ENCODE measurements at places on chromosomes 5 and 9.

GRCh38 chr5:16784843-16785791, 151.0 kb downstream of the MYO10 start:
- peak; percentile 60 for DNase-seq

GRCh38 chr5:171520300-171521174, 101.1 kb downstream of the FGF18 start:
- no peak for DNase-seq

- DNase-seq = no peak
Observed at GRCh38 chr9:130194378-130194932, 22.3 kb downstream of the NCS1 start.

DNA sequence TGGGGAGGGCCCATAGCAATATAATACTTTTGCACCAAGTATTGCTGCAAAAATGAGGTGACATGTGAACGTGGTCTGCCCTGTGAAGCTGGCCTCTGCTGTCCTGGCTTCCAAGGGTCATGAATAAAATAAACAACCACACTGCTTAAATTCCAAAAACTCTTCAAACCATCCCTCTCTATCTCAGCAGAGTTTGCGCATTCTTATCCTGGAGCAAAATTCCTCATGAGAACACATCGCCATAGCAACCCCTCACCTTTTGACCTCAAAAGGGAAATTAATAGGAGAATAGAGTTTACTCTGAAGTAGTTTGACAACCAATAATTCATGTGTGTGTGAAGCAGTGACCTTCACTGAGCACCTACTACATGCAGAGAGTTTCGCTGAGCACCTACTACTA, 342.9 kb downstream of the SPOCK1 start:
- DNase-seq = no peak

- DNase-seq = no peak
Observed at GRCh38 chr9:75644649-75645048, 245.8 kb upstream of the PCSK5 start.

- DNase-seq = no peak
Observed at GRCh38 chr9:38337706-38338264, 54.7 kb upstream of the ALDH1B1 start.

DNA sequence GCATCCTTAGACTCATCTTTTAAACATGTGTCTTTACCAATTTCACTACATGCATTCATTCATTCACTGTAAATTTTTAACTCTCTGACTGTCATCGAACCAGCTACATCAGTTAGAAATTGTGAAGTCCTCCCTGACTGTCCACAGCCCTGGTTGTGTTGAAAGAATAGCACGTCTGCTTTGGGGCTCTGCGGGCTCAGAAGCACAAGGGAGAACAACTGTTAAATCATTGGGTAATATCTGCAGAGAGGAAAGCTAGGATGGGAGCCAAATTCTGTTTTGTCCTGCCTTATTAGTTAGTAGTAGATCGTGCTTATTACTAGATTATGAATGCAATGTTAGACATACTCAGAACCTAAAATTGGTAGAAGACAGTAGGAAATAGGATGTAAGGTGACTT, 26.3 kb upstream of the FAM120AOS start:
- DNase-seq = no peak

DNA sequence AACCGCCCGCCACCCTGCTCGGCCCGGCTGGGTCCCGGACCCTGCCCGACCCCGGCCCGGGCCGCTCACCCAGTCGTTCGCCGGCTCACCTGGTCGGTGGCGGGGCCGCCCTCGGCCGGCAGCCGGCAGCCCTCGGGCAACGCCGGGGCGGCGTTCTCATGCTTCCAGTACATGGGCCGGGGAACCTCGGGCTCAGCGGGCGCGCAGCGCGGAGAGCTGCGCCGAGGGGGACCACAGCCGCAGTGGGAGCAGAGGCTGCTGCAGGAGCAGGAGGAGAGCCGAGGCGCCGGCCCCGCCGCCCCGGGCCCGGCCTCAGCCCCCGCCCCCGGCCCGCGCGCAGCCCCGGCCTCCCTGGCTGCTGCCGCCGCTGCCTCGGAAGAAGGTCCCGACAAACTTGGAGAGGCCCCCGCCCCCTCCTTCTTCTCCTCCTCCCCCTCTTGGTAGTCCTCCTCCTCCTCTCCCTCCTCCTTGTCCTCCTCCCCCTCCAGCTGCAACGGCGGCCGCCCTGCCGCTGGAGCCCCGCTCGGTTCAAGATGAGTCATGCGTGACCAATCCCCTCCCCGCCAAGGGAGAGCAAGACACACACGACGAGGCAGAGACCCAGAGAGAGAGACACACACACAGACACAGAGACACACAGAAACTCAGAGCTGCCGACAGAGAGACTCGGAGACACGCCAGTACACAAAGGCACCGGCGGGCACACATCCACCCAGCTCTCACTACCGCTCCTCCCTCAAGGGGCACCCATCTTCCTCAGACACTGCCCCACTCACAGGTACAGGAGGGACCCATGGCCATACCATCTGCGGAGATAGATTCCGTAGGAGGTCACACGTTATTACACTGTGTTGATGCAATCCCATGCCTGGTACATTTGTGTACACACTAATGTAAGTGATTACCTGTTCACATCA, at the start of gene LHX6:
LHX6 (minus strand) TSS at position 390 of the 917 bp plus-strand sequence; CDS start at position 173, 217 bp downstream.
- DNase-seq = no peak

- no peak for DNase-seq
Observed at GRCh38 chr9:110261632-110262031, 5.3 kb upstream of the TXN start.

DNA sequence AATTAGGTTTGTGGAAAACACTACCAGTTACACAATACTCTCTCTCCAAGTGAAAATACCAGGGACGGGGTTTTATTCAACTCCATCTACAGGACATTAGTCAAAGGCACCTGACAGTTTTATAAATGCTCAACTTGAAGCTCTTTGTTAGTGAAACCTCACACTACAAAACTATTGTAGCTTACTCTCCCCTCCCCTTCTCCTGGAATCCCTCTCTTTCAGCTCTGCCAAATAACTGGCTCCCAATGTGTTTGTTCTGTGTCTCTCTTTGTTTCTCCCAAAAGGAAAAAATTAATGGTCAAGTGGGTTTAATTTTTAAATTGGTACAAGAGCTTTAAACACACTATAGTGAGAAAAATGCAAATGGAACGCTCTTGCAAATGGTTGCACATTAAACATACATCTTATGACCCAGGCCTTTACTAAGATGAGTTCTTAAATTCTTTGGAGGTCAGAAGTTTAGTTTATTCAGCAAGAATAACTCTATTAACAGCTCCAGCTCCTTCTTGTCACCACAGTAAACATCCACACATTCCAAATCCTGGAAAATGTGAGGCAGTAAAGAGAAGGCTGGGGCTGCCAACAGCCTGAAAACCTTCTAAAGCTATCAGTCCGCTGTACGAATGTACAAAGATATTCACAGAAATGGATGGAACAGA, 48.4 kb downstream of the ZNF608 start:
- no peak for DNase-seq

GRCh38 chr9:98356326-98356725, 100.9 kb upstream of the TBC1D2 start:
- DNase-seq = no peak

DNA sequence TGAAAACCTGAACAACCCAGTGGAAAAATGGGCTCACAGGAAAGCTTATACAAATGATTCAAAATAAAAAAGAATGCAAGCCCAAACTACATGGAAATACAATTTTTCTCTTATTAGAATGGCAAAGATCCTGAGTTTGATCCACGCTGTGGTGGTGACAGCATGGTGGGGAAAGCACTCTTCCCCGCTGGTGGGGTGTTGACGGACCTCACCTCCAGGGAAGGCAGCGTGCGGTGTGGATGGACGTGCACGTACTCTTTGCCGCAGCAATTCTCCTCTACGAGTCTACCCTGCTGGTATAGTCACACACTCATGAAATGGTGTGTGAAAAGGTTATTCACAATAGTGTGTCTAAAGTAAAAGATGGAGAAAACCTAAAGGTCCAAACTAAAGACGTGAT, 5.9 kb upstream of the ZFP62 start:
- no peak for DNase-seq

DNA sequence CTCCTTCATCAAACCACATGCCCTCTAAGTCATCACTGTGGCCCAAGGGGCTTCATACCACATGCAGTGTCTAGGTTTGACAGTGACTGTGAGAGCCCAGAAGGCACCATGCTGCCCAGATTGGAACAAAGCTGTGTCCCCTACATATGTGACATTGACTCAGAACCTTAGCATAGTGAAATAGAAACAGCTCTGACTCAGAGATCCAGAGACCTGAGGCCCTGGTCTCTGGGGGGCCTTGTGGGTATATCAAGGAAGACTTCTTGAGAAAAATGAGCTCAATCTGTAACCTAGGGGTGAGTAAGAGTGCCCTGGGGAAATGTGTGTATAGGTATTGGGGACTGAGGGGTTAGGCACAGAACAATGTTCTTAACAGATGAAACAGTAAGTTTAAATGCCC, 7.1 kb upstream of the ENTREP1 start:
- DNase-seq = no peak

DNA sequence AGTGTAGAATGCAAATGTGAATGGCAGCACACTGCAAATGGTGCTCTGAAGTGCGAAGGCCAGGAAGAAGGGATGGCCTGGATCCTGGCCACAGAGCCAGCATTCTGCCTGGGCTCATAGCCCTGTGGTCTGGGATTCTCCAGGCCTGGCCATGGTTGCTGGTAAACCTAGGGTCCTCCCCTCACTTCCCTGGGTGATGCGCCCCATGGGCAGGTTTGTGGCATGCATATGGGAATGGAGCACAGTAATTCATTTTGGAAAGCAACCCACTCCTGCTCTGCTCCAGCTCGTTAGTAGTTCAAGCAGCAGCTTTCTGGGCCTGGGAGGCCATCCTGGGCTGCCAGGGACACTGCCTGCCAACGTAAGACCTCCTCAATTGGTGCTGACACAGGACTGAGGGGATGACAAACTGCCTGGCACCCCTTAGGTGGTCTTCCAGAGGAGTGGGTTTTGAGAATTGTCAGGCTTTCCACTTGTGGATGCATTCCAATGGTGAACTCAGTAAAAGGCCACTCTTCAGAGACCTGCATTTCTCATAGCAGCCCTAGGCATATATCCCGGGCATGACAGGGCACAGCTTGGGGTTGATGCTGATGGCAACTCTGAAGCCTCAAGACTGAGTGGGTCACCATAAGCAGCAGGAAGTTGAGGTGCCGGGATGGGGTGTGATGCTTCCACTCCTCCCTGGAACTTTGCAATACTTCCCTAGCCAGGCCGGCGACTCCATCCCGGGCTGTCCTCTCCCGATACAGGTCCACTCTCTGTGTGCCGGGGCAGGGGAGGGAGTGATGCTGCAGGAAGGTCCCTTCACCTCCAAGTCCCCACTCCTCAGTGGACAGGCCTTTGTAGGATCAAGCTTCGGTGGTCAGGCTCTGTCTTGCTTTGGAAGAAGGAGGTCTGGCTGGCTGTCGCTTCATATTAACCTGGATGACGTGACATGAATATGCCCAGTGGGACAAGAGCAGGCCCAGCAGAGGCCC, 1.2 kb upstream of the SLC25A48 start:
- DNase-seq = no peak

GRCh38 chr9:106701611-106702010, 161.4 kb upstream of the ZNF462 start:
- DNase-seq = no peak

DNA sequence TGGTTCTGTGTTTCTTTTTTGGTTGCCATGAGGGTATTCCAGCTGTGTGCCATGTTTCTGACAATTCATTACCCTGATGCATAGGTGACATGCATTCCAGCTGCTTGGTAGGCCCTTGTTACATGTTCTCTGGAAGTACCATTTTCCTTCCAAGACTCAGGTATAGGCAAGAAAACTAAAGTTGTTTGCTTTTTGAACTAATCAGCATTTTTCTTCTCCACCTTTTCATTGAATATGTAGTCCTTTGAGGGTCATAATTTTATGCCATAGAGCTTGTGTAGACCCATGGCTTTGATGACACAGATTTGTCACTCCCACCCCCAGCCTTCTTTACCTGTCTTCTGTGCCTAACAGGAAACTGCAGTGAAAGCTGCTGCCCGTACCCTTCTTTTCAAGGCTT, 339.2 kb downstream of the MED10 start:
- no peak for DNase-seq

DNA sequence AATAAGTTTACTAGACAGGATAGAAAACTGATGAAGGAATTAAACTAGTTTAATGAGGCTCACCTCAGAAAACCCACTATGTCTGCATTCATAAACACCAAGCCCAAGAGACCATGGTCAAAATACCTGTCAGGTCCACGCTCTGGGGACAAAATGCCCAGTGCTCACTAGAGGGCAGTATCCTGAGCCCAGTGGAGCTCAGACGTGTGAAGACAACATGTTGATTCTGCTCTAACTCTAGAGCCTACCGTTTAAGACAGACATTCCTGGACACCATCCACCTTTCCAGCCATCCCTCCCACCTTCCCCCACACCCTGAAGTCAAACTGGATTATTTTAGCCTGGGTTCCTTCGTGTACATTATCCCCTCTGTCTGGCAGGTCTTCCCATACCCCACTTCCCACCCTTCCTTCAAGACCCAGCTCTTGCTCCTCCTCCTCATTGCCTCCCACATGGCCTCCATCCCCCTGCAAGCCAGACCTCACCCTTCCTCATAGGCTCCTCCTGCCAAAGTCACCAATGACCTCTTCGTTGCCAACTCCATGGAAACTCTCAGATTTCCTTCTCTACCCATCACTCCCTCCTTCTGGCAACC, 142.3 kb upstream of the FSTL4 start:
- DNase-seq = peak; percentile 38

DNA sequence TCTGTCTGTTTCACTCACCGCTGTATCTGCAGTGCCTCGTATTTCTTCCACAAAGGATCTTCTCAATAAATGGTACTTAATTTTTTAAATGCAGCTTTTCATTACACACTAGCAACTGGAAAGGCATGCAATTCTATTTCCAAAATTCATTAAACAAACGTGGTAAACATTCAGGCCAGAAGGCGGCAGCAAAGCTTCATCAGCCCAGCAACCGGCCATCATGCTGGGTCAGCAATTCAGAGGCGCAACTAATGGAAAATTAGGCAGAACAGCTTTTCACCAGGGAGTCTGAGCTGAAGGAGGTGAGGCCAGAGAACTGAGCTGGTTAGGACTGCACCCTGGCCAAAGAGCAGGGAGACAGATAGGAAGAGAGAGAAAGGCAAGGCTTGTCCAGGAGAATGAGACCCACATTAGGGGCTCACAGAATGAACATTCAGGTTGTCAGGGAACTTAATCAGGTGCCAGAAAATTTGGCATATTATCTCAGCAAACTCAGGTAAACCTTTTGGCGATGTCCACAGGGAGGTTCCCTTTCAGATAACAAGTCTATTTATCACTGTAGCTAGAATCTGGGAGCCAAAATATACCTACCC, 17.7 kb upstream of the RNF180 start:
- no peak for DNase-seq
